ENCODE measurements at places on chromosomes 1 and 21.

DNA sequence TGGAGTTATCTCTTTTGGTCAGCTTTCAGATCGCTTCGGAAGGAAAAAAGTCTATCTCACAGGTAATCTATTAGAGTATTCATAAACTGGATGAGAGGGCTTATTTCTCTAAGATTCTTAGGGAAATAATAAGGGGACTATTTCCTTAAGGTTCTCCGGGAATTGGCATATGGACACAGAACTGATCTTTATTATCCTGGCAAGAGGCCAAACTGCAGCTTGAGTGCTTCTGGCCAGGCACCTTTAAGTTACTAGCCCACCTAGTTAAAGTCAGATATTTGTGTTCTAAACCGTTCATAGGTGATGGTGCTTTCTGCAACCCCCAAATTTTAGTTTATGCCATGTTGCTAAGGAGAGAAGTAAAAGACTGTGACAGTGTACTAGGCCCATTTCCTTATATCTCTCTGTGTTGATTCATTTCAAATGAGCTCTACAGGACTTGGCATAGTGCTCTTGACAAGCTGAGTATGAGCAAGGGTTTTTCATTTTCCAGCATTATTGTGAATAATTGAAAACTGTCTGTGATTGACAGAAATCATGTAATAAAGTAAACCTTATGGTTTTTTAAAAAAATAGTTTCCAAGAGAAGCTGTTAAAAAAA is 43.4 kb downstream of the SLC22A15 start:
- no peak for DNase-seq

- no peak for DNase-seq
Measured at GRCh38 chr1:51956528-51957509, 33.7 kb downstream of the RAB3B start.

- no peak for DNase-seq
Measured at GRCh38 chr1:239811211-239811885, 280.3 kb upstream of the FMN2 start.

- no peak for DNase-seq
Measured at GRCh38 chr1:244615301-244615700, 37.6 kb upstream of the DESI2 start.

DNA sequence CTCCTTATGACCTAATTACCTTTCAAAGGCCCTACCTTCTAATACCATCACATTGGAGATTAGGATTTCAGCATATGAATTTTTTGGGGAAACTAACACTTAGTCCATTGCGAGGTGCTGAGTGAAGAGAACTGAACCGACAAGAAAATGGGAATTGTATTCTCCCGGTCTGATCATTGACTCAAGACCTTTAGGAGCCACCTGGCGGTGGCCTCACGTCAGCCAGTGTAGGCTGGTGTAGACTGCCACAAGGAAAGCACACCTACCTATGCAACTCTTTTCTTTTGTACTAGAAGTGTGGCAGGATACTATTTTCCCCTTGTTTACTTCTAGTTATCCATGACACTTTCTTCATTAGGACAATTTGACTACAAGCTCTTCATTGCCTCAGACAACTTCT is 333.5 kb upstream of the B3GALT2 start:
- no peak for DNase-seq

GRCh38 chr1:60224523-60224922 is 151.0 kb upstream of the C1orf87 start:
- DNase-seq: no peak
